ENCODE measurements at places on chromosomes 6 and 20.

DNA sequence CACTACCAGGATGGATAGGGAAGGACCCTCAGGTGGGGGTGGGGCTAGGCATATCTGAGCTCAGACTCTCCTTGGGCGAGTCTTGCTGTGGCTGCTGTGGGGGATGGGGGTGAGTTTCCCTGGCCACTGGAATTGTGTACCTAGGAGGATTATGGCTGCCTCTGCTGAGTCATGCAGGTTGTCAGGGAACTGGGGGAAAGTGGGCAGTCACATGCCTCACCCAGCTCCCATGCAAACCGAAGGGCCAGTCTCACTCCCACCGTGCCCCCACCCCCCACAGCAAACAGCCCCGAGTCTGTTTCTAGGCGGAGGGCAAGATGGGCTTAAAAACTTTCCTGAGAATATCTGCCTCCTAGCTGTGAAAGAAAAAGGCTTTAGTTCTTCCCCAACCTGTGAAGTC is 210.3 kb upstream of the FERMT1 start:
- no peak for DNase-seq

- no peak for DNase-seq
These were observed 464.9 kb downstream of the TBC1D32 start for GRCh38 chr6:120869397-120869796.

- no peak for DNase-seq
These were observed 27.2 kb downstream of the IL17F start for GRCh38 chr6:52216932-52217575.

DNA sequence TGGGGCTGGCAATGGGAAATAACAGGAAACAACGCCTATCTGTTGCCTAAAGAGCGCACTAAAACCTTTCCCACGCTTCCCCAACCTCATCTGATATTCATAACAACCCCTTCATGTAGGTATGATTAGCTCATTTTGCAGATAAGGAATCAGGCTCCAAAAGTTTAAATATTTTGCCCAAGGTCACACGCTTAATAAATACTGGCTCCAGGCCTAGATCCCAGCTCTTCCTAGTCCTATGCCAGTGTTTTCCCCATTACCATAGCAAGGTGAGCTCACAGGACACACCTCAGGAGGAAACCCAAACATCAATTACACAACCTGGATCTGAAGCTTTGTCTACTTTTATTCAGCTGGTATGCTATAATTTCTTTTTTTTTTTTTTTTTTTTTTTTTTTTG is 19.6 kb downstream of the MBOAT1 start:
- no peak for DNase-seq

DNA sequence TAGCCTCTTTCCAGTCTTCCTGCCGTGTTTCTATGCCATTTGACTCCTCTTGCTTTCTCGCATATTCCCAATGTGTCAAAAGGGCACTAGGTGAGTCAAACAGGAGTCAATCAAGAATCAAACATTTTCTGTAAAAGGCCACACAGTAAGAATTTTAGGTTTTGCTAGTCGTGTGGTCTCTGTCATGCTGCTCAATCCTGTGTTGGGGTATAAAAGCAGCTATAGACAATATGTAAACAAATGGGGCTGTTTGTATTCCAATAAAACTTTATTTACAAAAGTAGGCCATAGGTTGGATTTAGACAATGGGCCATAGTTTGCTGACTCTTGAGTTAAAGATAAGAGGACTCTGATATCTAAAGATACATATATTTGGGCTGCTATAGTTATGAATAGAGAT is 235.4 kb upstream of the BTBD3 start:
- no peak for DNase-seq
